ENCODE measurements at places on chromosomes 11 and 22. TPM values are rescaled to one million over a fixed set of nuclear protein-coding genes. Genes with fewer than 3 reads are reported as not detected.

The TMEM132A gene
- 20.8 TPM for total RNA-seq

The VWCE gene
- total RNA-seq, result 1.7 TPM

The SAA1 gene
- not detected for total RNA-seq

The OR5D18 gene
- total RNA-seq, result not detected

The RFPL2 gene
- total RNA-seq, result not detected

The TRIM66 gene
- total RNA-seq, result 13.7 TPM

The GAB4 gene
- total RNA-seq, result not detected

The F2 gene
- total RNA-seq, result not detected

The SERPING1 gene
- 17.2 TPM for total RNA-seq

The OR51B6 gene
- not detected for total RNA-seq

GRCh38 chr11:34905666-34906065 is 10.5 kb downstream of the APIP start:
- H3K4me3 ChIP-seq, result no peak overlapping the region
- no peaks in the 10 kb centered on the region for H3K4me1 ChIP-seq
- no peaks in the 10 kb centered on the region for H3K27me3 ChIP-seq
- no peak overlapping the region for H3K27ac ChIP-seq
- H3K36me3 ChIP-seq, result no peaks in the 10 kb centered on the region

GRCh38 chr11:35173011-35173511 is 34.1 kb downstream of the CD44 start:
- peak overlapping the region; percentile 11 for H3K27ac ChIP-seq
- H3K4me1 ChIP-seq, result peaks cover 34% of the 10 kb centered on the region
- peaks cover 17% of the 10 kb centered on the region for H3K36me3 ChIP-seq
- no peak overlapping the region for H3K4me3 ChIP-seq
- no peaks in the 10 kb centered on the region for H3K27me3 ChIP-seq
- no peak for DNase-seq

GRCh38 chr11:69480547-69481392 is 693 bp upstream of the LINC01488 start:
- no peaks in the 10 kb centered on the region for H3K36me3 ChIP-seq
- no peaks in the 10 kb centered on the region for H3K27me3 ChIP-seq
- no peak for DNase-seq
- no peak overlapping the region for H3K4me3 ChIP-seq

DNA sequence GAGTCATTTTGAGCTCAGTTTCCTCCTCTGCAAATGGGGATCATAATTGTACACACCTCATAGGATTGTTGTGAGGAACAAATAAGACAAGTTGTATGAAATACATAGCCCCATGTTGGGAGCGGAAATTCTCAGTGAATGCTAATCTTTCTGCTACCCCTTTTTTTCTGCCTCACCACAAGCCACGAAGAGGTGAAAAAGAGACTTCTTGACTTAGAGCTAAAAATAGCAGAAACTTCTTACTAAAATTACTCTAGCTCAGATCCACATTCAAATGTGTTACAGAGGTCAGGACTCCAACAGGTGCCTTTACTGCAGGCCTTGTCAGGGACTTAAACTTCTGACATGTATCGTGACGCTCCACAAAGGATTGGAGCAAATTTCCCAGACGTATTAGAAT is 128.5 kb downstream of the MIAT start:
- no peak overlapping the region for H3K27ac ChIP-seq
- H3K36me3 ChIP-seq, result no peaks in the 10 kb centered on the region
- H3K4me3 ChIP-seq, result no peak overlapping the region
- H3K27me3 ChIP-seq, result no peaks in the 10 kb centered on the region
- DNase-seq, result no peak
- no peaks in the 10 kb centered on the region for H3K4me1 ChIP-seq

DNA sequence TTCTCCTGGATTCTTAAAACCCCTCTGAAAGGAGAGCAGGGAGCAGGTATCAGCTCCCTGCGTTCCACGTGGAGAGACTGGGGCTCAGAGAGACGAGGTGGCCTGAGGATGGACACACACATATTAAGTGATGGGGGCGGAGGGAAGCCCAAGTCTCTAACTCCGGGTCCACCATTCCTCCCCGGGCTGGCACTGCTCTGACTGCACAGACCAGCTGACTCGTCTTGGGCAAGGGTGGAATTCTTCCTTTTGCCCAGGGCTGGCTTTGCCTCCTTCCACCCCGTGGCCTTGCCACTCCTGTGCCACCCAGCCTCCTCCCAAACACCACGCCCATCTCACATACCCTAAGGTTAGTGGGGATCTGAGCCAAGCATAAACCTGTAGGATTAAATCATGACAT is 65.0 kb downstream of the BUD13 start:
- no peaks in the 10 kb centered on the region for H3K36me3 ChIP-seq
- H3K4me1 ChIP-seq, result no peaks in the 10 kb centered on the region
- no peak overlapping the region for H3K4me3 ChIP-seq
- H3K27me3 ChIP-seq, result peaks cover 6% of the 10 kb centered on the region

GRCh38 chr11:280706-281485 is 2.7 kb downstream of the NLRP6 start:
- no peak overlapping the region for H3K27ac ChIP-seq
- DNase-seq, result no peak
- H3K4me1 ChIP-seq, result no peaks in the 10 kb centered on the region
- H3K4me3 ChIP-seq, result no peak overlapping the region

- H3K27ac ChIP-seq, result peak overlapping the region; percentile 89
- no peak overlapping the region for H3K4me3 ChIP-seq
- no peaks in the 10 kb centered on the region for H3K36me3 ChIP-seq
- H3K4me1 ChIP-seq, result peaks cover 23% of the 10 kb centered on the region
- DNase-seq, result peak; percentile 89
- no peaks in the 10 kb centered on the region for H3K27me3 ChIP-seq
These were observed 9.9 kb upstream of the CELSR1 start for GRCh38 chr22:46547179-46547882.

- H3K27ac ChIP-seq, result no peak overlapping the region
- peak; percentile 61 for DNase-seq
- H3K4me3 ChIP-seq, result no peak overlapping the region
- no peaks in the 10 kb centered on the region for H3K27me3 ChIP-seq
These were observed 285.1 kb upstream of the CCDC90B start for GRCh38 chr11:83571302-83571701.

DNA sequence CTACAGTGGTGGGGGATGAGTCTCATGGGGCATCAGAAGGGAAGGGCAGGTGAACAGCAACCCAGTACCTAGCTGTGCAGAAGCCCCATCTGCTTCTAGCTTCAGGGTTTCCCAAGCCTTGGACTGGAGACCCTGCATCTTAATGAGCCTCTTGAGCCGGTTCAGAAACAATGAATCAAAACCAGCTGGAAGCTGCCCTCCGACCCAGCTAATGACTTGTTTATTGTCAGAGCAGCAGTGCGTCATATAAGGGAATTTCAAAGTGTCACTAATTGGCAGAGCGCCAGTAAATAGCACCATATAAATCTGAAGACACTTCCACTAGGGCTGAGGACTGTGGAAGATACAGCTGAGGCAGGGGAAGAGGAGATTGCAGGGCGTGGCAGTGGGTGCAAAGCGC is 57.5 kb downstream of the RPUSD4 start:
- H3K27ac ChIP-seq, result peak overlapping the region; percentile 42
- no peaks in the 10 kb centered on the region for H3K36me3 ChIP-seq
- H3K4me3 ChIP-seq, result no peak overlapping the region
- peaks cover 7% of the 10 kb centered on the region for H3K27me3 ChIP-seq
- peak; percentile 97 for DNase-seq
- H3K4me1 ChIP-seq, result peaks cover 13% of the 10 kb centered on the region

- no peaks in the 10 kb centered on the region for H3K36me3 ChIP-seq
- H3K4me3 ChIP-seq, result no peak overlapping the region
- H3K27me3 ChIP-seq, result no peaks in the 10 kb centered on the region
- H3K27ac ChIP-seq, result no peak overlapping the region
These were observed 287.9 kb upstream of the MTNR1B start for GRCh38 chr11:92681586-92681985.

GRCh38 chr11:101866619-101867491 is 48.0 kb upstream of the CEP126 start:
- H3K36me3 ChIP-seq, result no peaks in the 10 kb centered on the region
- H3K27me3 ChIP-seq, result no peaks in the 10 kb centered on the region
- no peak overlapping the region for H3K27ac ChIP-seq
- H3K4me1 ChIP-seq, result peaks cover 21% of the 10 kb centered on the region
- DNase-seq, result peak; percentile 32

DNA sequence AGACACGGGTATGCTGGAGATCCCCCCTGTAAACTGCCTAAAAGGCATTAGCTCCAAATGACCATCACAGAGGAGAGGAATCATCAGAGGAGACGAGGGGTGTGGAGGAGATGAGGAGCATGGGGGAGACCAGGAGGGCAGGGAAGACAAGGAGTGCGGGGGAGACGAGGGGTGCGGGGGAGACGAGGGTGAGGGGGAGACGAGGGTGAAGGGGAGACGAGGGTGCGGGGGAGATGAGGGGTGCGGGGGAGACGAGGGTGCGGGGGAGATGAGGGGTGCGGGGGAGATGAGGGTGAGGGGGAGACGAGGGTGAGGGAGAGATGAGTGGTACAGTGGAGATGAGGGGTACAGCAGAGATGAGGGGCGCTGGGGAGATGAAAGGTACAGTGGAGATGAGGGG is 17.5 kb upstream of the GAL start:
- H3K36me3 ChIP-seq, result no peaks in the 10 kb centered on the region
- H3K27ac ChIP-seq, result no peak overlapping the region
- peaks cover 3% of the 10 kb centered on the region for H3K27me3 ChIP-seq
- H3K4me3 ChIP-seq, result no peak overlapping the region
- no peaks in the 10 kb centered on the region for H3K4me1 ChIP-seq

DNA sequence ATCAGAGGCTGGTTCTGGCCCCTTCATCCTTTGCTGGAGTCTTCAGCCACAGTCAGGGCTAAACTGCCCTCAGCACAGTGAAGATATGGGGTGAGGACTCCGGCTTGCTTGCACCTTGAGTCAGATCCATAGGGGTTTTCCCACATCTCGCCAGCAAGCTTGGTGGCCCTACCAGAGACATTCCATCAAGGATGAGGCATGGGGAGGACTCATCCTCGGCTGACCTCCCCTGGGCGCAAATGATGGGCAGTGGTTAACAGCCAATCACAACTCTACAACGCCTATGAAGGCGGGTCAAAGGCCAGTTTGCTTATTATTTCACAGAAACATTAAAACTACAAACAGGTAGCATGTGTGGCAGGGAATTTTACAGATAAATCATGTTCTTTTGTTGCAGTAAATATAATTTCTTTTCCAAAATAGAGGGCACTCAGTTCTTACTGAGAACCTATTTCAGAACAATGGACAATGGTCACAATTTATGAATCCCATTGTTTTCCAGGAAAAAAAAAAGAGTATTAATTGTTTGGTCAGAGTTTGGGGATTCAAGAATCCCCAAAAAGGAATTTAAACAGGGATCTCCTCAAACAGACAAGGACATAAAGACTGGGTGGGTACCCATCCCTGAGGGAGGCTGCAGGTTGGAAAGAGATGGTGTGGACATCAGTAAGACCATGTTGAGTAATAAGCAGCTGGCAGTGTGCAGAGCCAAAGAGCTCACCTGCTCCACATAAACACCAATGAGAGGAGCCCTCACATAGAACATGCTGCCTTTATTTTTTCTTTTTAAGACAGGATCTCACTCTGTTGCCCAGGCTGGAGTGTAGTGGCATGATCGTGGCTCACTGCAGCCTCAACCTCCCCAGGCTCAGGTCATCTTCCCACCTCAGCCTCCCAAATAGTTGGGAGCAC is 14.8 kb downstream of the PLAAT3 start:
- H3K4me1 ChIP-seq, result no peaks in the 10 kb centered on the region
- no peaks in the 10 kb centered on the region for H3K36me3 ChIP-seq
- no peaks in the 10 kb centered on the region for H3K27me3 ChIP-seq
- peak; percentile 69 for DNase-seq
- no peak overlapping the region for H3K27ac ChIP-seq

DNA sequence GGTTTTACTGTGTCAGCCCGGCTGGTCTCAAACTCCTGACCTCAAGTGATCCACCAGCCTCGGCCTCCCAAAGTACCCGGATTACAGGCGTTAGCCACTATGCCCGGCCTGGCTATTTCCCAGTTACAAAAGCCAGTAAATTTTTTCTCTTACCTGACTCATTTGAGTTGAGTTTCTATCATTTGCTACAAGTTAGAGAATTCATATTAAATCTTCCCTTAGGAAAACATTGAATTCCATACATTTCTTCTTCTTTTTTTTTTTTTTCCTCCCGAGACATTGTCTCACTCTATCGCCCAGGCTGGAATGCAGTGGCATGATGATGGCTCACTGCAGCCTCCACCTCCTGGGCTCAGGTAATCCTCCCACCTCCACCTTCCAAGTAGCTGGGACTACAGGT is 26.0 kb downstream of the CHEK2 start:
- no peak overlapping the region for H3K27ac ChIP-seq
- no peak for DNase-seq
- H3K4me3 ChIP-seq, result no peak overlapping the region
- peaks cover under 1% of the 10 kb centered on the region for H3K36me3 ChIP-seq
- H3K27me3 ChIP-seq, result no peaks in the 10 kb centered on the region

DNA sequence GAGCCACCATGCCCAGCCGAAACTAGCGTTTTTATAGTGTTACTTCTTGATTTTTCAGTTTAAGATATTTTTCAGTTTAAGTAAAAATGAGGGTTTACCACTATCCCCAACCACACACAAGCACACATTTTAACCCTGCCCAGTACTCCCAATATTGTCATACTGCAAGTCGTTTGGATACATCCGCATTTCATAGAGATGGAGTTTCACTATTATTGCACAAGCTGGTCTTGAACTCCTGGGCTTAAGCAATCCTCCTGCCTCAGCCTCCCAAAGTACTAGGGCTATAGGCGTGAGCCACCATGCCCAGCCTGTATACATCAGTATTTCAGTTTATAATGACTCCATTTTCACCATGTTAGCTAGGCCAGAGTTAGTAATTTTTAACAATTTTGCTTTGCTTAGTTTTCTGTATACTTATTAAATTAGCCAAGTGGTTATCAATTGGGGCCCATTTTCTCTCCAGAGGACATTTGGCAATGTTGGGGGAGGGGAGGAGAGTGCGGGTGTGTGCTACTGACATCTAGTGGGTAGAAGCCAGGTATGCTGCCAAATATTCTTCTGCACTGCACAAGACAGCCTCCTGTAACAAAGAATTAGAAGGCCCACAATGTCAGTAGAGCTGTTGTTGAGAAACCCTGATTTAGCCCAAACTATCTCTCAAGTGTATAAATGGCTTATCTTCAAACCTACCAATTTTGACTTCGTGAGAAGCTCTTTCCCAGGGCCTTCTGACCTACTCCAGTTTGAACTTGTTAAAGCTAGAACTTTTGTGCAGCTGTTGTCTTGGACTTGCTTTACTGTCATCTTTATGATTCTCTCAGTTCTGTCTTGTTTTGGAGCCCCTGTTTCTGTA is 7.3 kb downstream of the USP47 start:
- H3K4me3 ChIP-seq, result no peak overlapping the region
- H3K36me3 ChIP-seq, result no peaks in the 10 kb centered on the region
- peaks cover 2% of the 10 kb centered on the region for H3K4me1 ChIP-seq
- no peaks in the 10 kb centered on the region for H3K27me3 ChIP-seq
- H3K27ac ChIP-seq, result no peak overlapping the region

GRCh38 chr22:22770280-22770871 is 117.2 kb upstream of the IGLL5 start:
- no peak overlapping the region for H3K4me3 ChIP-seq
- no peaks in the 10 kb centered on the region for H3K4me1 ChIP-seq
- no peaks in the 10 kb centered on the region for H3K36me3 ChIP-seq
- peaks cover 3% of the 10 kb centered on the region for H3K27me3 ChIP-seq

- H3K27ac ChIP-seq, result no peak overlapping the region
- DNase-seq, result peak; percentile 34
- no peaks in the 10 kb centered on the region for H3K36me3 ChIP-seq
- no peak overlapping the region for H3K4me3 ChIP-seq
These were observed 1008.0 kb downstream of the FAM181B start for GRCh38 chr11:81725701-81726100.
